ENCODE measurements at places on chromosomes 2 and 18. TPM values are rescaled to one million over a fixed set of nuclear protein-coding genes. Genes with fewer than 3 reads are reported as not detected.

Gene RAX
- not detected for total RNA-seq

Gene FOXD4L1
- 0.14 TPM for total RNA-seq

Gene SERPINB10
- not detected for total RNA-seq

Gene RGPD4
- total RNA-seq: 0.14 TPM

Gene TSPYL6
- not detected for total RNA-seq

Gene COL6A3
- 36.4 TPM for total RNA-seq

Gene ZNF385B
- not detected for total RNA-seq

Gene MYO5B
- 0.18 TPM for total RNA-seq

Gene GPR45
- not detected for total RNA-seq

Gene BOLL
- total RNA-seq: not detected

Gene REG1B
- not detected for total RNA-seq
